CD8-positive, alpha-beta memory T cell (primary cell): ENCODE measurements at places on chromosomes 4 and X.
A peak's percentile ranks its signal among the peaks of the same experiment; 100 is the strongest.

DNA sequence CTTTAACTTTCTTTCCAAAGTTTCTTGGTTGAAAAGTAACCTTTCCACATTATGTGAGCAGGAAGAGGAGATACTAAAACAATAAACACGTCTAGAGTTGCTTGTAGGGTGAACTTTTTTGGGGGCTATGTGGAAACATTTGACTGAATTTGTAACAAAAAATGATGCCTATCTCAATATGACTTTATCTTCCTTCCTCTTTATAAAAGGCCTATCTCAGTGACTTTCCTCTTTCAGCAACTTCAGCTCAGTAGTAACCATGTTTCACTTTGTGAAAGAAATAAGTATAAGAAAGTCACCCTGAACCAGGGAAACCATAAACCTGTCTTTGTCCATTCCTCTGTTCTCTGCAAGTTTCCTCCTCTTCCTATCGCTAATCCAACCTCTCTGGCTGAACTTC, 124.7 kb upstream of the TMEM164 start:
- DNase-seq: no peak

DNA sequence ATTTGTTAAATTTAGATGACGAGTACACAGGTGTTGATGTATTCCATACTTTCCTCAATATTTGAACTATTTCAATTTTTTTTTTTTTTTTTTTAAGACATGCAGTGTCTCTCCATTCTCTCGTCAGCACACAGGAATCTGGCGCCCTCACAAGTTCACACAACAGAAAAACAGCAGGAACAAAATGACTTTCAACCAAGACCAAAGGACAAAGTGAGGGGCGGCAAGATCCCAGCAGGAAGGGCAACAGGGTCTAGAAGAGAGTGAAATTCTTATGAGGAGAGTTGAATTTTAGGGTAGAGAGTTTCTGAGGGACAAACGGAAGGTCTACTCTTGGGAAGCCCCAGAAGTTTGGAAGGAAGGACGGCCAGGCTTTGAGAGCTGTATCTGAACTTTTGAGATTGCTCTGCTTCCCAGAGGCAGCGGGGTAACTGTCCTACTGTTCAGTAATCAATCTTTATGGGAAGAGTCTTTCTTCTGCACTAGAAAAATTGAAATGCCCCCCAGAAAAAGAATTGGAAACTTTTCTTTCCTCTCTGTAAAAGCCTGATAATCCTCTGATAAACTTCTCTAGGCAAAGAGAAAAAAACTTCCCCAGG, 760.2 kb downstream of the RAB28 start:
- no peak for DNase-seq

GRCh38 chrX:17860811-17861488, at the start of gene RAI2:
RAI2 (minus strand) TSS chrX:17861298; CDS start chrX:17802010, 59,288 bp downstream.
- DNase-seq: no peak

DNA sequence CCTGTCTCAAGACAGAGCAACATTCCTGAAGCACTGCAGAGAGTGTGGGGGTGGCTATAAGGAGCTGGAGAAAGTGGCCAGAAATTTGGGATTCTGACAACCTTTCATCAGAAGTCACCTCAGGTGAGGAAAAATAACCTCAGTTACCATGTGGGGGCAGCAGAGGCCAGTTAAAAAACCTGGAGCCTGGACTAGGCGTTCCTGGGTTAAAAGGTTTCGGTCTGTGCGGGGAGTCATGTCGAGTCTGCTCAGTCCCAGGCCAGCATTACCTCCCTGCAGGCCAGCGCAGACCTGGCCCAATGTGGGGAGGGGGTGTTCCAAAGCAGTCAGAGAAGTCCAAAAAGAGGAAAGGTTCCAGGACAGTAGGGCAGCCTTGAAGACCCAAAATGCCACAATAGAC, 10.9 kb upstream of the NALF2 start:
- DNase-seq: no peak

- DNase-seq: no peak
Observed at GRCh38 chr4:85717351-85717750, 242.4 kb downstream of the ARHGAP24 start.

- no peak for DNase-seq
Observed at GRCh38 chr4:42644897-42645296, 12.0 kb downstream of the ATP8A1 start.

DNA sequence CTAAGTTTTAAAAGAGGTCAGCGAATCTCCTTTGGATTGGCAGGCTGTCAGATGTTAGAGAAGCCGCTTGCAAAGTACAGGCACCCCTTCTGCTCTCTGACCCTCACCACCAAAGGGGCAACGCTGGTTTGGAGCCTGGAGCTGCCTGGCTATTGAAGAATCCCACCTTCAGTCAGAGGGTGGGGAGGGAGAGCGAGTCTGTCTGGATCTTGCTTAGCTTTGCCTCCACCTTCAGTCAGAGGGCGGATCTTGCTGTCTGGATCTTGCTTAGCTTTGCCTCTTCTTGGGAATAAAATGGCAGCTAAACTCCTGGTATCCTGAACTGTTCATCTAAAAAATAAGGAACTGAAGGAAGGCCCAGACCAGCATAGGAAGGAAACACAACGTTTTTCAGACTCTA, 7.3 kb downstream of the CCDC110 start:
- no peak for DNase-seq

GRCh38 chr4:57020467-57021101, 41.9 kb downstream of the POLR2B start:
- DNase-seq: no peak

DNA sequence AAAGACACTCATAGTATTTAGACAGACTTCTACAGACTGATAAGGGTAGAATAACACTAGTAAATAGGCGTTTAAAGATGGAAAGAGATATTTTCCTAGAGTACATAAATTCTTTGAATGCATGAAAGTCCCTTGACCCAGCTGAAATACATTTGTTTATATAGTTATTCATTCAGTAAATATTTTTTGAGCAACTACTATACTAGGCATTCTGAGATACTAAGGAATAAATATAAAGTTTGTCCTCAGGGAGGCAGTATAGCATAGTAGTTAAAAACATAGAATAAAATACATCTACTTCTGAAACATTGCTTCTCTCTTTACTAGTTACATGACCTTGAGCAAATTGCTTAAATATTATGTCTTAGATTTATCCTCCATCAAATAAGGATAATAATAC, 27.4 kb downstream of the HMGN5 start:
- DNase-seq: peak; percentile 6

GRCh38 chrX:114047558-114047957, 536.3 kb upstream of the HTR2C start:
- DNase-seq: no peak

DNA sequence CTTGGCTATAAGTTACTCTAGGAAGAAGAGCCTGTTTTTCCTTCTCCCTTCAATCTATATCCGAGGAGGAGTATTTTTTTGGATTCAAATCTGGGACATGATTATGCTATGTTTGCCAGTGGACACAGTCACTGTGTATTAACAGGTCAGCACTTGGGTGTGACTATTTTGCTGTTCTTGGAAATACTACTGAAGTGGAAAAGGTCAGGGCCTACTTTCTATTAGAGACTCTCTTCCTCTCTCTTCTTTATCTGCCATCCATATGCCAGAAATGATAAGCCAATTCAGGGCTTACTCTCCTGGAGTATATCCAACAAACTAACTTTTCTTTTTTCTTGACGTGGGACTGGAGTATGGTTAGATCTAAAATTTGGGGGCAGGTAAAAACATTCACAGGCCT, 40.5 kb downstream of the MID1IP1 start:
- no peak for DNase-seq

- no peak for DNase-seq
Observed at GRCh38 chrX:104806346-104806745, 240.3 kb downstream of the IL1RAPL2 start.

- peak; percentile 68 for DNase-seq
Observed at GRCh38 chrX:64394874-64395567, at the start of gene MTMR8. MTMR8 (minus strand) TSS chrX:64395452; CDS start chrX:64395363, 89 bp downstream.

DNA sequence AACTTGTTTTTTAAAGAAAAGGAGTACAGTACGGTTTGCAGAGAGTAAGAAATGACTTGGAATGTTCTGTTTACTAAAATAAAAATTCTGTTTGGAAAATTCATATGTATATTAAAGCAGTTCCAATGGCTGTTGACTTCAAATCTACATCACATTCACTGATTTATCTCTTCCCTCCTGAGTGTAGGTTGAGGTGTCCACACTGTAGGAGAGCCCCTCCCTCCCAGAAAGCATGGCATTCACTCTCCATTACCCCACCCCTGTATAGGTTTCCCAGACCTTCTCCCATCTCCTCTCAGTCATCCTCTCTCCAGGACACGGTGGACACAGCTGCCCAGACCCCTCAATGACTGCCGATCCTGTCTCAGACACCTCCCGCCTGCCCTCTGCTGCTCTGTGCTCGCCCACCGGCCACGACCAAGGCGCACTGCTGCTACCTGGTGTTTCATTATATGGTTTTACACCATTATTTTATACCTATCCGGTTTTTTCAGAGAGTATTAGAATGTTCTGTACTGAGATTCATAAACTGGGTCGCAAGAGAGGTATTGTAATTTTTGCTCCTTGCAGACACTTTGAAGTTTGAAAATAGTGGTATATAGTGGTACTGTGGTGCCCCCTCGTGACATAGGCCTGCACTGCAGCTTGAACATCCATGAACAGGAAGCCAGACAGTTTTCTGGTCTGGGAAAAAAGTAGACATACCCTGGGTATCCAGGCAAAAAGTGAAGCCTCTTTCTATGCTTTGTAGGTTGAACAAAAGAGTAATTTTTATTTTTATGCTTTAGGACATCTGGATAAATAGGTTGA, 38.8 kb upstream of the BEX4 start:
- DNase-seq: peak; percentile 51

- DNase-seq: no peak
Observed at GRCh38 chrX:21996872-21997455, 35.2 kb upstream of the PHEX start.
